ENCODE measurements at places on chromosomes 7 and 10. TPM values are rescaled to one million over a fixed set of nuclear protein-coding genes. Genes with fewer than 3 reads are reported as not detected.

CRHR2 gene
- total RNA-seq = 0.23 TPM

- H3K36me3 ChIP-seq = peaks cover 4% of the 10 kb centered on the region
- no peak overlapping the region for H3K27ac ChIP-seq
- DNase-seq = no peak
- no peak overlapping the region for H3K4me3 ChIP-seq
Measured at GRCh38 chr10:47158116-47159071, 141.6 kb upstream of the GDF10 start.

GRCh38 chr7:128373606-128374005 lies 12.1 kb upstream of the PRRT4 start:
- H3K27ac ChIP-seq = no peak overlapping the region
- peaks cover 2% of the 10 kb centered on the region for H3K27me3 ChIP-seq
- H3K4me1 ChIP-seq = no peaks in the 10 kb centered on the region
- no peak for DNase-seq
- H3K4me3 ChIP-seq = no peak overlapping the region

DNA sequence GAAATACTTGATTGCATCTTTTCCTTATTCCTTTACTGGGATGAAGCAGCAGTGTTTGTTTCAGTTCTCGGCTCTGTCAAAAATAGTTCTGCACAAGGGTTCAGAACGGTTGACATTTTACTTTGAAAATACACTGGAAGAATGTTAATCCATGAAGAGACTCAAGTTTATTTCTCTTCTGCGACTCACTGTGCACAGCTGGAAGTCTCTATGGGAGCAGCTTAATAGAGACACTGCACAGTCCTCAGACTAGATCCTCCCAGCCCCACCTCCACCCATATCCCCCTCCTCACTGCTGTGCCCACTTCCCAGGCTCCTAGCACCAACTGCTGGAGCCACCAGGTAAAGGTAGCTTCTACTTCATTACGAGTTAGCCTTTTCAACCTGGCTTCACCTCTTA lies 517.8 kb downstream of the GRID1 start:
- no peak overlapping the region for H3K4me3 ChIP-seq
- no peaks in the 10 kb centered on the region for H3K27me3 ChIP-seq
- H3K27ac ChIP-seq = no peak overlapping the region
- no peaks in the 10 kb centered on the region for H3K4me1 ChIP-seq

PRKCQ gene
- 27.5 TPM for total RNA-seq

GRCh38 chr7:130277763-130278643 lies 11.3 kb downstream of the CPA2 start:
- H3K4me1 ChIP-seq = peaks cover 25% of the 10 kb centered on the region
- DNase-seq = peak; percentile 84
- H3K27ac ChIP-seq = no peak overlapping the region
- no peaks in the 10 kb centered on the region for H3K27me3 ChIP-seq
- H3K4me3 ChIP-seq = no peak overlapping the region

GRCh38 chr7:139084709-139085108 lies 24.8 kb downstream of the ZC3HAV1 start:
- no peak overlapping the region for H3K4me3 ChIP-seq
- H3K27me3 ChIP-seq = no peaks in the 10 kb centered on the region
- H3K27ac ChIP-seq = no peak overlapping the region
- DNase-seq = no peak
- H3K36me3 ChIP-seq = peaks cover 9% of the 10 kb centered on the region
- H3K4me1 ChIP-seq = no peaks in the 10 kb centered on the region

GRCh38 chr7:75920431-75921161 lies 5.6 kb downstream of the POR start:
- 0 out of 2 replicates have a peak overlapping the region, but pooled peaks have one; percentile 14 for H3K27ac ChIP-seq
- peaks cover 29% of the 10 kb centered on the region for H3K4me1 ChIP-seq
- DNase-seq = no peak
- no peaks in the 10 kb centered on the region for H3K36me3 ChIP-seq

FKBP6 gene
- not detected for total RNA-seq

DNA sequence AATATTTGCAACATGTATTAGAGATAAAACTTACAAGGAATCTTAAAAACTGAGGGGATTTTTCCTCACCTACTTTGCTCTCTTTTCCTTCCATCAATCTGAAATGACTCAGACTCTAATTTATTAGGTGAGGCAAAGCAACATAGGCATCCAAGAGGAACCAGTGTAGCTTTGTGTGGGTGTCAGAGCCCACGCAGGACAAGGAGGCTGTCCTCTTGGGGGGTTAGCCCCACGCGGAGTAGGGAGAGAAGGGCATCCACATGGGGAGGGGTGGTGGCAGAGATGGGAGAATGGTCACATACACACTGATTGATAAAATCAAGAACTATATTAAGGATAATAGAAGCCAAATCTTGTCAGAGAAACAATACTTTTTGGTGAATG lies 33.8 kb upstream of the ARMS2 start:
- H3K27ac ChIP-seq = no peak overlapping the region
- no peaks in the 10 kb centered on the region for H3K27me3 ChIP-seq
- H3K36me3 ChIP-seq = no peaks in the 10 kb centered on the region
- peaks cover 12% of the 10 kb centered on the region for H3K4me1 ChIP-seq
- no peak for DNase-seq
- no peak overlapping the region for H3K4me3 ChIP-seq

DNA sequence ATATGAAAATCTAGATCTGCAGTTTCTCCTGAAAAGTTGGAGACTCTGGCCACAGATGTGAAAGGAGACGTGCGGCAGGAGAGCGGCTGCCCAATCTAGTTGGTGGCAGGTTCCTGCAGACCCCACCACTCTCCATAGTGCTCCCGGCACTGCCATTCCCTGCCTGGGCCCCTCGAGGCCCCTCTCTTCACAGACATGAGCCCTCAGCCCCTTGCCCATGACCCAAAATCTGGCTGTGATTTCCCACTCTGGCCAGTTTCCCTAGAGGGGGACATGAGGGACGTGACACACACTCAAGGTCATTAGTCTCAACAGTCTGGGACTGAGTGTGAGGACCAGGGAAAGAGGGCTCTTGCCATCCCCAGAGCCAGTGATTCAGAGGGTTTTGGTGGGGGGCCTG lies 138.7 kb downstream of the PTPN20 start:
- no peaks in the 10 kb centered on the region for H3K36me3 ChIP-seq
- no peak overlapping the region for H3K4me3 ChIP-seq
- no peaks in the 10 kb centered on the region for H3K4me1 ChIP-seq
- no peak for DNase-seq
- no peaks in the 10 kb centered on the region for H3K27me3 ChIP-seq

TBXAS1 gene
- total RNA-seq = 1.0 TPM

MYPN gene
- total RNA-seq = not detected

- no peaks in the 10 kb centered on the region for H3K4me1 ChIP-seq
- no peaks in the 10 kb centered on the region for H3K27me3 ChIP-seq
- H3K27ac ChIP-seq = no peak overlapping the region
Measured at GRCh38 chr10:111108441-111108840, 31.6 kb downstream of the ADRA2A start.

DNA sequence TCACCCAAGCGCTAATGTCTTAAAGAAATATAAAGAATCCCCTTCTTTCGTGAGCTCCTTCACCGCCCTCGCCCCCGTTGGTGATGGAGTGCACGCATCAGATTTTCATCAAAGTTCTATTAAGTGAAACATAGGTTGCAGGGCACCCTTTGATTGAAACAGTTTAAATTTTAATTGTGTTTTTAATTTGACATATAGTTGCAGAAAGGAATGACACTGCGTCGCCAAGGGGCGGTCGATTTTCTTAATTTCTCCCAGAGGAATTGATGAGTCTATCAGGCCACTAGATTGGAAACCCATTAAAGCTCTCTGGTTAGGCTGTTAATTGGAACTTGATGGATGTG lies 4.1 kb upstream of the HMX2 start:
- H3K4me1 ChIP-seq = peaks cover 72% of the 10 kb centered on the region
- peaks cover 100% of the 10 kb centered on the region for H3K27me3 ChIP-seq
- peak overlapping the region; percentile 48 for H3K4me3 ChIP-seq
- DNase-seq = no peak
- H3K27ac ChIP-seq = no peak overlapping the region

DNA sequence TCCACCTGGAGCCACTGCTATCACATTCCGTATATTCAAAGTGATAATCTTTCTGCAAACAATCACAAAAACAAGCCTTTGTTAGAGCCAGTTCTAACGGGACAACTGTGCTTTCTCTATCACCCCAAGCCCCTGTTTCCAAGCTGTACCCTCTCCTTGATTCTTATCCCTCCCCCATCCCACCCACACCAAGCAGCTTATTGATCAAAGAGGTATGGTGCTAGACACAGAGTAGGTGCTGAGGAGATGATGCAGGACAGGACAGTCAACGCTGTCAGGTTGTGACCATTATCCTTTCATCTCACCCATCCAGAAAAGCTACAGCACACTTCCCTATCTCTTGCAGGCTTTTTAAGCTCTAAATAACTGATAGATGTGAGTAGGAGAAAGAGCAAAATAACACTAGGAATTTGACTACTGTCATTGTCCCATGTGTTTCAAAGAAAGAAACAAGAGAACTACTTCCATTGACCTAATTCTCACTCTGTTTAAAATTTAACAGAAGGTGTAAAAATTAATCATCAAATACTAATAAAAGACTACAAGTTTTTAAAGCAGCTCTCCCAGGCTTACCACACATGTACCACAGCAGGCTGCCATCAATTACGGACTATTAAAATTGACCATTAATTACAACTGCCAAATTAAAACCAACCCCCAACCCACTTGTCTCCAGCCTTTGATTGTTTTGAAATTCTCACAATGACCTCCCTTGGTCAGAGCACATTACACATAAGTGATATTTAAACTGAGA lies 94.3 kb downstream of the ELAPOR2 start:
- H3K27me3 ChIP-seq = no peaks in the 10 kb centered on the region
- DNase-seq = peak; percentile 43
- peaks cover 44% of the 10 kb centered on the region for H3K4me1 ChIP-seq
- peak overlapping the region; percentile 17 for H3K27ac ChIP-seq
- no peaks in the 10 kb centered on the region for H3K36me3 ChIP-seq

GRCh38 chr7:65477326-65477725 lies 103.7 kb downstream of the ZNF92 start:
- H3K4me3 ChIP-seq = no peak overlapping the region
- no peaks in the 10 kb centered on the region for H3K36me3 ChIP-seq
- H3K27me3 ChIP-seq = no peaks in the 10 kb centered on the region
- H3K4me1 ChIP-seq = peaks cover 2% of the 10 kb centered on the region
- peak; percentile 91 for DNase-seq

DNA sequence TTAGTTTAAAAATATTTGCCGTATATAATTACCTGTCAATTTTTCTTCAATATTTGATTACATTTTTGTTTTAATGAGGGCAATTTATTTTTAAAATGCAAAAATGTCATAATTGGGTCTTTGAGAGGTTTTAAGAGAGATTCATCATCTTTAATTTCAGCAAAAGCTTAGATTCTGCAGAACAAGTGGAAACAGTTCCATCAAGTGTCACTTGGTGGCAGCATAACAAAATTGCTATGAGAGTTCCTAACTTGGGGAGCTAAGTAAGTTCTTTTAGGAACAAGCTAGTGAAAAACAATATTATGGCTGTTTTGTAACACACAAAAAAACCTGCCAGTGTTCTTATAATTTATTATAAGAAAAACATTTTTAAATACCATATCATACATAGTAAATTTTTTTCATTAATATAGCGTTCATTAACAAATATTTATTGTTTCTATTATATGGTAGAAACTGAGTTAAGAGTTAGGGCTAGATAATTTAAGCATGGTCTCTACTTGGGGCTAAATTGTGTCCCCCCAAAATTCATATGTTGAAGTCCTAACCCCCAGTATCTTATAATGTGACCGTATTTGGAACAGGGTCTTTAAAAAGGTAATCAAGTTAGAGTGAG lies 155.2 kb downstream of the MAGI2 start:
- no peaks in the 10 kb centered on the region for H3K4me1 ChIP-seq
- H3K36me3 ChIP-seq = no peaks in the 10 kb centered on the region
- no peak overlapping the region for H3K4me3 ChIP-seq
- no peak overlapping the region for H3K27ac ChIP-seq

- no peaks in the 10 kb centered on the region for H3K36me3 ChIP-seq
- H3K27me3 ChIP-seq = peaks cover 25% of the 10 kb centered on the region
- H3K4me3 ChIP-seq = peak overlapping the region; percentile 77
- 0 out of 2 replicates have a peak, but pooled peaks cover 6% of the 10 kb centered on the region for H3K4me1 ChIP-seq
- H3K27ac ChIP-seq = no peak overlapping the region
Measured at GRCh38 chr10:117239721-117240620, 943 bp upstream of the SLC18A2 start.

DNA sequence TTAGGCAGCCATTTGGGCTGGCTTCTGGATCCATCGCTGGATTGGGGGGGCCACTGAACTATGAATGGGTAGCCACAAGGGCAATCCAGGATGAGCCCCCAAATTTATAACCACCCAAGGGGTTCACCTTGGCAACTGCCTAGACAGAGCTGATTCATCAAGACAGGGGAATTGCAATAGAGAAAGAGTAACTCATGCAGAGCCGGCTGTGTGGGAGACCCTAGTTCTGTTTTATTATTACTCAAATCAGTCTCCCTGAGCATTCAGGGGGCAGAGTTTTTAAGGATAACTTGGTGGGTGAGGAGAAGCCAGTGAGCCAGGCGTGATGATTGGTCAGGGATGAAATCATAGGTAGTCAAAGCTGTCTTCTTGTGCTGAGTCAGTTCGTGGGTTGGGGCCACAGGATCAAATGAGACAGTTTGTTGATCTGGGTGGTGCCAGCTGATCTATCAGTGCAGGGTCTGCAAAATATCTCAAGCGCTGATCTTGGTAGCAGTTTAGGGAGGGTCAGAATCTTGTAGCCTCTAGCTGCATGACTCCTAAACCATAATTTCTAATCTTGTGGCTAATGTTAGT lies 57.9 kb downstream of the DNAJB9 start:
- no peak overlapping the region for H3K4me3 ChIP-seq
- no peak overlapping the region for H3K27ac ChIP-seq
- DNase-seq = no peak
- H3K27me3 ChIP-seq = no peaks in the 10 kb centered on the region
- no peaks in the 10 kb centered on the region for H3K36me3 ChIP-seq
- H3K4me1 ChIP-seq = no peaks in the 10 kb centered on the region

DNA sequence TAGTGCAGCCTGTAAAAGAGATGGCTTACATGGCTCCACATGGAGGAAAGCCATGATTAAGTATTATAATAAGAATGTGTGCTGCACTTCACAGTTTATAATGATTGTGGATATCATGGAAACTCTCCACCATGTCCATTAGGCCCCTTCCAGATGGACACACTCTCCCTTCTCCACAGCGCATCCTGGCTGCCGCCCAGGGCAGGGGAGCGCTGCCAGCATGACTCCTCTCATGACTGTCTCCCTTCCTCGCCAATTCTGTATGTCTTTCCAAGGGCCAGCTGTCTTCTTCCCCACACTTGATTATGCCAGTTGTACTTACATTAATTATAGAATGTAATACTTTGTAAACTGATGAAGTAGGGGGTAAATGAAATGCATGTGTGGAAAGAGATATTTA lies 259.3 kb upstream of the TMEM72 start:
- no peak for DNase-seq
- H3K4me3 ChIP-seq = no peak overlapping the region
- H3K36me3 ChIP-seq = no peaks in the 10 kb centered on the region
- H3K27ac ChIP-seq = no peak overlapping the region
- H3K4me1 ChIP-seq = no peaks in the 10 kb centered on the region

All from GM23338 (cell line).